ENCODE measurements at places on chromosomes 11 and 22.

DNA sequence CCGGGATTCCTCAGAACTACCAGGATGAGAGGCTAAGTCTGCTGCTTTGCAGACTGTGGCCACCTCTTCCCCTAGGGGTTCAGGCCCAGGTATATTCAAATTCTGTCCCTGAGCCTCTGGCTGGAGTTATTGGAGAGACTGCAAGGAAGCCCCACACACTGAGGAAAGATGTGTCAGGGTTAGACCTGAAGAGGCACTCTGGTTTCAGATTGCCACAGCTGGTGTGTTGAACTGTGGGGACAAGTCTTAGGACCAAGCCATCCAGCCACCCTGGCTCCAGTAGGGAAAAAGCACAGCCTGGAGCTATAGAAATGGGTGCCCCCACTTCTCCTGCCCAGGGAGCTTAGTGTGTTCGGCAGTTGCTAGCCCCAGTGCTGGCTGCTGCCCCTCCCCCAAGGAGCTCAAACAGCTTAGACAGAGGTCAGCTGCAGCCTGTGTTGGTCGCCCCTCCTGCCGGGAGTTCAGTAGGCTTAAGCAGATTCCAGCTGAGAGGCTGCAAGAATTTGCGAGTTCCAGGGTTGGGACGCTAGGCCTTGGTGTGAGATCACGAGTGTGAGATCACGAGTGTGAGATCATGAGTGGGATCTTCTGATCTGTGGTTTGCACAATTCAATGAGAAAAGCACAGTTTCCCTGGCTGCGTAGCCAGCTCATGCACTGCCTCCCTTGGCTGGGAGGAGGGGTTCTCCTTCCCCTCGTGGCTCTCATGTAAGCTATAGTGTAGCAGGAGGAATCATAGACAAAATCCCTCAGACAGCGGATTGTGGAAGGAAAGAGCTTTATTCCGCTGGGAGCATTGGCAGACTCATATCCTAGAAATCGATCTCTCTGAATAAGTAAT lies 552.1 kb upstream of the CHORDC1 start:
- no peak overlapping the region for H3K4me3 ChIP-seq
- H3K36me3 ChIP-seq, result no peaks in the 10 kb centered on the region
- DNase-seq, result no peak
- H3K27me3 ChIP-seq, result no peaks in the 10 kb centered on the region
- no peak overlapping the region for H3K27ac ChIP-seq
- H3K4me1 ChIP-seq, result no peaks in the 10 kb centered on the region

DNA sequence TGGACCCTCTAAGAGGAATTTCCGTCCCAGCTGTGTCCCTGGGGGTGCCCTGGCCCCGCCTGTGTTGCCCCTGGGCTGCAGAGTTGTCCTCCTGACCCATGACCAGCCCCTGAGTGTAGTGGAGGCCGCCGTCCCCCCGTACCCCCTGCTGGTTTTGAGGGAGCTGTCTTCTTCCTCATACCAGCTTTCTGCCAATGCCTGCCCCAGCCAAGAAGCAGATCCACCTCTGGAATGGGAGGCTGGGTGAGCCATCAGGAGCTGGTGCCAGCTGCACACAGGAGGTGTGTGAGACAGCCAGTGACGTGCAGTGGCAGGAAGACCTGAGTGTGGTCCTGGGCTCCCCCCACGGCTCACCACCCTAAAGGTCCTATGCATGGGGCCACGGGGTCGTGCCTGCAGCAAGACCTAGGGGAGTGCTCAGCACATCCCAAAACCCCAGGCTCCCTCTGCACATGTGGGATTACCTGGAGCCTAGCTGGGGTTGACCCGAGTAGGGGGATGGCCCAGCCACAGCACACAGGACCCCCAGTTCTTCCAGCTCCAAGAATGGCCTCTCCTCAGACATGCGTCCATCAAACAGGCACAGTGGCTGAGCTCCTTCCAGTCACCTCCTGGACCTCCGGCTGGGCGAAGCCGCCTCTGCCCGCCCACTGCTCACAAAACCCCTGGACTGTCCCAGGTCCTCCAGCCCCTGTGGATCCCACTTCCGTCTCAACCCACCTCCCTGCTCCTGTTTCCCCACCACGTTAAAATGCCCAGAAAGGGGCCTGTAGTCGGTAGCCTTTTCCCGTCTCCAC lies 647.6 kb downstream of the BRD1 start:
- H3K4me1 ChIP-seq, result no peaks in the 10 kb centered on the region
- peaks cover 4% of the 10 kb centered on the region for H3K27me3 ChIP-seq
- no peak overlapping the region for H3K27ac ChIP-seq
- no peak overlapping the region for H3K4me3 ChIP-seq
- DNase-seq, result no peak
- H3K36me3 ChIP-seq, result no peaks in the 10 kb centered on the region

DNA sequence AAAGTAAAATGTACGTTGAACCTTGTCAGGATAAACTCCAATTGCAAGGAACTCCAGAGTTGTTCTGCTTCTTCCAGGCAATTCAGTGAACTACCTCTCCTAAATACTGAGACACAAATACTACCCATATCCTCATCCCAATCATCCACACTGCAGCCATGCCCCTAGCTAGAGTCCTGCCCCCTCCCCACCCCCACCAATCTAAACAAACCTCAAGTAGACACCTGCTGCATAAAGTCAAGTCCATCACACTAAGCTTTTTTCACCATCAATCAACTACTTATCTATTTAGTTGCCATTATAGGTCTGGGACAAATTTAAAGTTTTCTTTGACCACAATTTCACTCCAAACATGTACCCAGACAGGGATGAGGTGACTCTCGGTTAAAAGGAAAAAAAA lies 93.2 kb upstream of the APOA1 start:
- H3K27me3 ChIP-seq, result no peaks in the 10 kb centered on the region
- H3K4me1 ChIP-seq, result peaks cover 72% of the 10 kb centered on the region
- no peak for DNase-seq

DNA sequence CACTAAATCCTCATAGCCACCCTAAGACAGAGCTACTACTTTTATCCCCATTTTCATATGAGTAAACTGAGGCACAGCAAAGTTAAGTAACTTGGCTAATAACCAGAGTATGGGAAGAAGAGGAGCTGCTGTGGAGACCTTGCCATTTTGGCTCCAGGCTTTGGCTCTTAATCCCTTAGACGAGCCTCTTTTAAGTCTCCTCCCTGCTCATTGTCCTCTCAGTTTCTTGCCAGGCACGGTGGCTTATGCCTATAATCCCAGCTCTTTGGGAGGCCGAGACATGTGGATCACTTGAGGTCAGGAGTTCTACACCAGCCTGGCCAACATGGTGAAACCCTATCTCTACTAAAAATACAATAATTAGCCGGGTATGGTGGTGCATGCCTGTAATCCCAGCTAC lies 78.6 kb downstream of the PRR5L start:
- H3K4me3 ChIP-seq, result no peak overlapping the region
- H3K27ac ChIP-seq, result no peak overlapping the region
- peaks cover 26% of the 10 kb centered on the region for H3K4me1 ChIP-seq

GRCh38 chr11:22169833-22170232 lies 23.1 kb upstream of the ANO5 start:
- no peaks in the 10 kb centered on the region for H3K4me1 ChIP-seq
- no peak overlapping the region for H3K4me3 ChIP-seq
- DNase-seq, result no peak

DNA sequence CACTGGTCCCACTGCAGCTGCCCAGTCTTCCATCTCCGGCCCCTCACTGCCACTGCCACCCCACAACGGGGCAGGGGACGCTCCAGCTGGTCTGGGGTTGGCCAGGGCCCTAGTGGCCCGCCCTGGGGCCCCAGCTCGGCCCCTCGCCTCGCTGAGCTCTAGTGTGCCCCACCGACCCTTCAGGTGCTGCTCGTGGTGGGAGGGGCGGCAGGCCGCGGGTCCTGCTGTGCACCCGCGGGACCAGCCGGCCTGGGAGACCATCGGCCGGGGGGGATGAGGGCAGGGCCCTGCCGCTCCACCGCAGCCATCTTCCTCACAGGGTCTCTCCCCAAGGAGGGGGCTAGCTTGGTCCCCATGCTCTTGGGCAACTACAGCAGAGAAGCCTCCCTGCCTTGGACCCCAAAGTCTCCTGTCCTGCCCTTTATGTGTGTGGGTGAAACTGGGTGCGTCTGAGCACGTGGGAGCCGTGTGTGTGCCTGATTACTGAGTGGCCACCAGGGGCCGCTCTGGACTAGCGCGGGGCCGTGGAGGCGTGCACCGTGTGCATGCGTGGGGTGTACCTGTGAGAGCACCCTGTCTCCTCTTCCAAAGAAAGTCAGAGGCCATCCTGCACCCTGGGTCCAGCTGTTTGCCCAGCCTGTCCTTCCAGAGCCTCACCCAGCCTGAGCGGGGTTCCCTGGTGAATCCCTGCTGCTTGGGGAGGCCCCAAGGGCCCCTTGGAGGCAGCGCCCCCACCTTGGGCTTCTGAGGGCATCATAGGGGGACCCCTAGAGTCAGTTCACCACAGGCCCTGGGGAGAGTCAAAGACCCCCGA lies 6.0 kb upstream of the ACR start:
- H3K4me3 ChIP-seq, result no peak overlapping the region
- H3K27ac ChIP-seq, result no peak overlapping the region
- DNase-seq, result peak; percentile 56
- no peaks in the 10 kb centered on the region for H3K36me3 ChIP-seq

GRCh38 chr11:79219186-79220045 lies 221.4 kb downstream of the TENM4 start:
- no peak for DNase-seq
- H3K36me3 ChIP-seq, result no peaks in the 10 kb centered on the region
- no peaks in the 10 kb centered on the region for H3K27me3 ChIP-seq
- H3K4me3 ChIP-seq, result no peak overlapping the region
- H3K27ac ChIP-seq, result no peak overlapping the region
- no peaks in the 10 kb centered on the region for H3K4me1 ChIP-seq

GRCh38 chr11:60966890-60967289 lies 4.6 kb upstream of the CD6 start:
- H3K27ac ChIP-seq, result no peak overlapping the region
- no peak overlapping the region for H3K4me3 ChIP-seq
- H3K36me3 ChIP-seq, result peaks cover 6% of the 10 kb centered on the region
- DNase-seq, result no peak
- peaks cover 15% of the 10 kb centered on the region for H3K4me1 ChIP-seq
- peaks cover 4% of the 10 kb centered on the region for H3K27me3 ChIP-seq

DNA sequence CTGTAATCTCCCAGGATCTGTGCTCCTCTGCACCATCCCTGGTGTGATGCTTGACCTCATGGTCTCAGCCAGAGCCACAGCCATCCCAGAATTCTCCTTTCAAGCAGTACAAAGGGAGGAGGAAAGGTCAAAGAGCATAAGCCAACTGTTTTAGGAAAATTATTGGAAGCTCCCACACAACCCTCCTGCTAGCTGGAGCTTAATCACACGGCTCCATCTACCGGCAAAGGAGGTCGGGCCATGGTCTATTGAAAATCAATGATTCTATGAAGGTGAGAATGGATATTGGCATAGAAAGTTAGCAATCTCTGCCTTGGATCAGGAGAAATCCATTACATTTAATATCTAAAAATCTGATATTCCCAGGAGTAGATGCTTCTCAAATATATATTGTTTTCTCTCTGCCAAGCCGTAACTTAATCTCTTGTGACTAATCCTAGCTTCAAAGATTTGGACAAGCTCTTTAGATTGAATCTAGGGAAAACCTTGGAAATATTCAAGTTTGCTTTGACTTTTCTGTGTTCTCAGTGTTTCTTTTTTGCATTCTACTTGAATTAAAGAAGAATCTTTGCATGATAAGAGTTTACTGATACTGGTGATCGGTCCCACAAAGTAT lies 259.6 kb downstream of the NTM start:
- no peaks in the 10 kb centered on the region for H3K36me3 ChIP-seq
- no peak overlapping the region for H3K4me3 ChIP-seq
- DNase-seq, result no peak
- no peaks in the 10 kb centered on the region for H3K4me1 ChIP-seq
- H3K27ac ChIP-seq, result no peak overlapping the region

GRCh38 chr11:112177589-112177988 lies 2.3 kb downstream of the BCO2 start:
- peaks cover 9% of the 10 kb centered on the region for H3K4me1 ChIP-seq
- no peak overlapping the region for H3K27ac ChIP-seq
- DNase-seq, result no peak
- H3K36me3 ChIP-seq, result peaks cover 2% of the 10 kb centered on the region

- peaks cover 8% of the 10 kb centered on the region for H3K36me3 ChIP-seq
- peak overlapping the region; percentile 85 for H3K4me3 ChIP-seq
- peak overlapping the region; percentile 82 for H3K27ac ChIP-seq
- DNase-seq, result peak; percentile 50
- H3K27me3 ChIP-seq, result peaks cover 79% of the 10 kb centered on the region
Observed at GRCh38 chr11:123357353-123357989, 72.6 kb upstream of the GRAMD1B start.

GRCh38 chr11:13012056-13012661 lies 3.0 kb downstream of the RASSF10 start:
- no peaks in the 10 kb centered on the region for H3K36me3 ChIP-seq
- H3K4me3 ChIP-seq, result no peak overlapping the region
- DNase-seq, result no peak
- H3K27me3 ChIP-seq, result peaks cover 85% of the 10 kb centered on the region

GRCh38 chr11:123742031-123742723 lies 717 bp upstream of the ZNF202 start:
- peak overlapping the region; percentile 98 for H3K4me3 ChIP-seq
- H3K27ac ChIP-seq, result peak overlapping the region; percentile 91
- peaks cover 27% of the 10 kb centered on the region for H3K4me1 ChIP-seq
- DNase-seq, result no peak
- H3K36me3 ChIP-seq, result peaks cover 16% of the 10 kb centered on the region
- H3K27me3 ChIP-seq, result peaks cover 1% of the 10 kb centered on the region

GRCh38 chr11:69053546-69054396 lies 5.0 kb downstream of the TPCN2 start:
- H3K36me3 ChIP-seq, result no peaks in the 10 kb centered on the region
- H3K4me1 ChIP-seq, result peaks cover 24% of the 10 kb centered on the region
- no peak overlapping the region for H3K4me3 ChIP-seq
- H3K27me3 ChIP-seq, result no peaks in the 10 kb centered on the region

GRCh38 chr22:28988457-28988856 lies 73.2 kb downstream of the C22orf31 start:
- H3K36me3 ChIP-seq, result peaks cover 13% of the 10 kb centered on the region
- no peak overlapping the region for H3K4me3 ChIP-seq
- peaks cover 19% of the 10 kb centered on the region for H3K27me3 ChIP-seq
- H3K27ac ChIP-seq, result no peak overlapping the region

- no peaks in the 10 kb centered on the region for H3K36me3 ChIP-seq
- H3K27me3 ChIP-seq, result peaks cover 14% of the 10 kb centered on the region
- no peak overlapping the region for H3K4me3 ChIP-seq
- no peaks in the 10 kb centered on the region for H3K4me1 ChIP-seq
- no peak overlapping the region for H3K27ac ChIP-seq
- no peak for DNase-seq
Observed at GRCh38 chr22:48889209-48889830, 938.4 kb downstream of the BRD1 start.

DNA sequence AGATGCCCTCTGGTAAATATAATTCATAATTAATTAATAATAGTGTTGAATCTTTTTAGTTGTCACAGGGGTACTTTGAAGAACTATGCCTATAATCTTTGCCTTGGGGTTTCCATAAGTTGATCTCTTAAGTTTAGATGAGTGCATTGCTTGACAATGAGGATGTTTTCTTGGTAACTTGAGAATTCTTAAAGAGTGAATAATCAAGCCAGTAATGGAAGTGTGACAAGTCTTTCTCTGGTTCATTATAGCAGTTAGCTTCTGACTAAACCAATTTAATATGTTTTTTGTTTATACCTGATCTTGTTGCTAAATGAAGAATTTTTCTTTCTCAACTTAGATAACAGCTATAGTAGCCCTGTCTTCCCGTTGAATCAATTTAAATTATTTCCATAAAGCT lies 46.2 kb downstream of the ATXN10 start:
- no peak overlapping the region for H3K4me3 ChIP-seq
- H3K27ac ChIP-seq, result no peak overlapping the region
- H3K4me1 ChIP-seq, result peaks cover 10% of the 10 kb centered on the region
- no peak for DNase-seq
- H3K27me3 ChIP-seq, result no peaks in the 10 kb centered on the region
- H3K36me3 ChIP-seq, result peaks cover 34% of the 10 kb centered on the region

- H3K27me3 ChIP-seq, result no peaks in the 10 kb centered on the region
- no peak overlapping the region for H3K4me3 ChIP-seq
- no peak overlapping the region for H3K27ac ChIP-seq
- H3K36me3 ChIP-seq, result no peaks in the 10 kb centered on the region
Observed at GRCh38 chr11:102589047-102589459, 36.1 kb downstream of the MMP20 start.
